Stimulated activated CD4-positive, alpha-beta T cell treated with anti-CD3 and anti-CD28 coated beads, Interleukin-15, amount 100 ng/mL, for 1 hour (primary cell): ENCODE measurements at places on chromosomes 5 and 9.

GRCh38 chr5:179762079-179762780 lies 29.6 kb downstream of the MAML1 start:
- DNase-seq, result no peak

DNA sequence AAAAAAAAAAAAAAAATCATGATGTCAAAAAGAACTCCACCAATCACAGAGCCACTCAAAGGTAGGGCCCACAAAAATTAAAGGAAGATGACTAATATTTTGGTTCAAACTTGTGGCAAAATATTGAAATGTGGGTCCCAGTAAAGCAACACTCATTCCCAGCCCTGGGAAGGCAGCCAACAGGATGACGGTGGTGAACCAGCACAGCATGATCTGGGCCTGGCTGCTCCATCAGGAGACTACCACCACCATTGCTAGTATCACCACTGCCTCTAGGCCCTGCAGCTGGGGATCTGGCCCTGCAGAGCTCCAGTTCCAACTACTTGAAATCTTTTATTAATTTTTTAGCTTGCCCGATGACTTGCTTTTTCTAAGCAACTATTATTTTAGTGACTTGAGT lies 206.8 kb upstream of the ITGA1 start:
- no peak for DNase-seq

GRCh38 chr9:95803197-95803596 lies 72.3 kb upstream of the ERCC6L2 start:
- no peak for DNase-seq

DNA sequence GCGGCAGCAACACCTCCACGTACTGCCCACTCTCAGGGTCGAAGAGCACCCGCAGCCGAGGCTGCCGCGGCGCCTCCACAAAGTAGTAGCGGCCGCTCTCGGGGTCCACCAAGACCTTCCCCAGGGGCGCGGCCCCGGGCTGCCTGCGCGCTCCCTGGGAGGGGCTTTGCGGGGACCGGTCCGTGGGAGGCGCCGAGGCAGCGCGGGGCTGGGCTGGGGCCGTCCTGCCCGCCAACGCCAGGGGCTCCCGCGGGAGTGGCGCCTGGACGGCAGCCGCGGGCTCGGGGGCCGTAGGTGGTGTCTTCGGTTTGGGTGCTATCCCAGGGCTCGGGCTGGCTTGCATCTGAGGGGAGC lies 2.6 kb upstream of the MZB1 start:
- DNase-seq, result no peak

DNA sequence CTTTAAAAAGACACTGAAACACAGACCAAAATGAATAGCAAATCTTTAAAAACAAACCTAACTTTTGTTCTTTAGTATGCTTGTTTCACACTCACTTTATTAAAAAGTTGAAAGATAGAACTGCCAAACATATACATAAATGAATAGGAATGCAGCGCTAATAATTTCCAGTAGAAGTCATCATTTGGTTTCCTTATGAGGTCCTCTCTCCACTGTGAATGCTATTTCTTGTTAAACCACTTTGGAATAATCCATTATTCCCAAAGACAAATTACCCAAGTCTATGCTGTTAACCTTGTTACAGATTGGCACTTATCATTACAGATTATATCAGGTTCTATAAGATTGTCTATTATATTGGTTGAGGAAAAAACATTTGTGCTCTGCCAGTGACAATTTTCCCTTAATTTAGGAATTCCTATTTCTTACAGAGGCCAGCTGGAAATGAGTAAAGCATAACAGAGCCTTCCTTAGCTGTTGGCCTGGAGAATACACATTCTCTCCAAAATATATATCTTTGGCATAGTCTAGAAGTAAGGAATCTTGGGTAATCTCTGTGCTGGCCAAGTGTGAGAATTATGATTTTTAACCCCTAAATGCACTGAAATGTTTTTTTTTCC lies 29.3 kb upstream of the MINAR2 start:
- DNase-seq, result no peak

DNA sequence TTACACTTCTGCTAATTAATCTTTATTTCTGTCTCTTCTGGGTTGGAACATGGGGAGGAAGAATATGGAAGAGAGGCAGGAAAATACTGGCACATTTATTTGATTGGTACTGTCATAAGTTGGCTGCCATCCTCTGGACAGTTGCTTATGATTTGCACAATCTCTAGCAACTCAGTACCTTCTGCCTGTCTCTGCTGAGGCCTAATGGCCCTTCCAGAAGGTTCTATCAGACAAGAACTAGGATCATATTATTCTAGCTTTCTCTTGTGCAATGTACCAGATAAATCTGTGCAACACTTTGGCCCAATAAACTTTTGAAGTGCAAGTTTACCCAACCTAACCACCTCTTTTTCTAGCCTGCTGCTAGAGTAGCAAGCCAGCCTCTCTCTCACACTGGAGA lies 335.0 kb downstream of the ARRDC3 start:
- no peak for DNase-seq

DNA sequence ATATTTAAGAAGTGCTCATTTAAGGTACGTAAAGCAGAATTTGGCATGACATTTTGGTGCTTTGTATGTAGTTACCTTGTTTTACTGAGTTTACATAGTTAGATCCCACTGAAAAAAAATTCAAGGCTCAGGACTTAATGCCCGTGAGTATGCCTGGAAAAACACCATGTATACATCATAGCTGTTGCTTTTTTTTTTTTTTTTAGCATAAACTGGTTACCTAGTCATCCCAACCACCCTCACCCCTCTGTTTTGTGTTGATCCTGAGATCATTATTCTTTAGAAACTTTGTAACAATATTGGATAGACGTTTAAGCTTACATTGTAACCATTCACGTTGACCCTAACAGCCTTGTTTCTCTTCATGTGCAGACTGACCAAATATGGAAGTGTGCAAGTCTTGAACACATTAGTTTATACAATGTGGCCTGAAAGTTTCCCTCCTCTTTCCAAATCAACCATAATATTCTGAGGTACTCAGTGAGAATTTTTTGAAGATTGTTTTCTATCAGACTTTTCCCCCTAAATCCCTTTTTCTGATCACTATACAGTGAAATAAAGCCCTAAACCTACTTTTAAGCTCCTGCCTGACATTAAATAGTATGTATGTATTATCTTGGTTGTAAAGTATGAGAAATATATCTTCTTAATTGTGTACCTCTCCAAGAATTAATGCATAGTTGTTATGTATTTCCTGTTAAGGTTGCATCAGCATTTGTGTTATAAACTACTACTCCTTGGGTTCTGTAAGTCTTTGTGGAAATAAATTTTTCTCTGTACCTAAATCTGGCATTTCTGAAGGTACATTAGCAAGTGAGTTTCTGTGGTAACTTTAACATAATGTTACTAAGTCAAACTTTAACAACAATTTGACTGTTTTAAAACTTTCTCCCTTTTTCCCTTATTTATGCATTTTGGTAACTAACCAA lies 4.4 kb downstream of the RABGAP1 start:
- DNase-seq, result no peak
